ENCODE measurements at places on chromosomes 5 and 9.

- no peak for DNase-seq
These were observed 57.3 kb upstream of the UBAC1 start for GRCh38 chr9:136018257-136019031.

- DNase-seq: no peak
These were observed 616.1 kb upstream of the RGMB start for GRCh38 chr5:98157368-98157767.

DNA sequence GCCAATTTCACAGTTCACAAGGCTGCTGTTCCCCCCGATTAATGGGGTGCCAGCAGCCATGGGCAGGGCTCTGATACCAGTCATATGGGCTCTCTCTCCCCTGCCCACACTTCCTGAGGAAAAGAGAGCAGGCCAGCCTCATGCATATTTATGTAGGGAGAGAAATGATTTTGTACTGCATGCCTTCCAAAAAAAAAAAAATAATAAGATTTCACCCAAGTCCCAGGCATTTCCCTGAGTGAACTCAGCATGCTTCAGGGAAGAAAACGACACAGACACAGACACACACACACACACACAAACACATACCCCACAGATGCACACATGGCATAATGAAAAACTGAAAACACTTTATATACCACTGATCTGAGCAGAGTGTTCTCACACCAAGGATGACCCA lies 232.8 kb downstream of the ASTN2 start:
- DNase-seq: no peak

GRCh38 chr5:139263536-139263935 lies 30.0 kb upstream of the MATR3 start:
- DNase-seq: no peak

- no peak for DNase-seq
These were observed 457.6 kb upstream of the ACTBL2 start for GRCh38 chr5:57940236-57940635.

DNA sequence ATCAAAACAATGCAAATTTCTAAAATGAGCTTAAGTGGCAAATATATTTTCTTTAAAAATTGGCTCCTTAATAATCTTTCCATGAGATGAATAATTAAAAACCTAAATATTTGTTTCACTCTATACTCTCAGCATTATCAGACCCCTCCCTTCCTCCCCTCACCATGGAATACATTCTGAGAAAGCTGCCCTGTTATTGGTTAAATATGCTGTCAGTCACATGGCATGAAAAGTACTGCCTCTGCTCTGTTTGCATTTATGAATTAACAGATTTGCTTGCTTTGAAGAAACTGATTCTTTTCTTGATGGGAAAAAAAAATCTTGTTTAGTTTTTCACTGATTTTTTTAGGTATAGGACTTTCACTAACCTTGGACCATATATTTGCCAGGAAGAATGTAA lies 17.0 kb upstream of the RPS23 start:
- no peak for DNase-seq

GRCh38 chr5:172779691-172780341 lies 8.8 kb upstream of the DUSP1 start:
- DNase-seq: no peak

DNA sequence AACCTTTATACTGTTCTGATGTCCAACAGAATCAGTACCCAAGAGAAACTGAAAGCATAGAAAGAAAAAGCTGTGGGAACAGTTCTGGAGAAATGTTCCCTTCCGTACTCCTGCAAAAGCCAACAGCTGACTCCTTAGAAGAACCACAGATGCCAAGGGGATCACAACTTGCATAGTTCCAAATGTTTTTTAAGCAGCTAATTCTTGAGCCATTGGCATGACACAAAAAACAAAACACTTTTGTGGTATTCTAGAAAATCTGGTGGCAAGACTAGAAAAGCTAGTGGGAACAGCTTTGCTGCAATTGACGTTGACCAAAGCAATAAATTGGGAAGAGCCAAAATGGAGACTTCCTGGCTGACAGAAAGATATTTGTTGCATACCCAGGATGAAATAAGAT lies 189.9 kb downstream of the ARL15 start:
- DNase-seq: no peak

DNA sequence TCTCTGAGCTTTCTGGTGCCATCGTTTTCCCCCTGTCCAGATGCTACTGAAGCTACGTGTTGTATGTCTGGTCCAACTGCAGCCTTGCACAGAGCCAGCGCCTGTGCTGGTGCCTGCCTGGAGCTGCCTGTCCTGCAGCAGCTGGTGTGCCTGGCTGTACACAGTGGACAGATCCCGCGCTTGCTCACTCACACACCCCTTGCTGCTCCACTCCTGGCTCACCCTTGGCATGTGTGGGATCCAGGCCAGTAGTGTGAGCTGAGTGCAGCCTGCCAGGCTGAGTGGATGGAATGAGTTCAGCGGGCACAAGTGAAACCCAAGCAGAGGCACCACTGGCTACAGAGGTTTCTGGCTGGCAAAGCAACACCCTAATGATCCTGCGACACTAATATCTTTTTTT lies 40.4 kb downstream of the FER start:
- no peak for DNase-seq

- no peak for DNase-seq
These were observed 347.6 kb downstream of the GADD45G start for GRCh38 chr9:89952401-89952800.

DNA sequence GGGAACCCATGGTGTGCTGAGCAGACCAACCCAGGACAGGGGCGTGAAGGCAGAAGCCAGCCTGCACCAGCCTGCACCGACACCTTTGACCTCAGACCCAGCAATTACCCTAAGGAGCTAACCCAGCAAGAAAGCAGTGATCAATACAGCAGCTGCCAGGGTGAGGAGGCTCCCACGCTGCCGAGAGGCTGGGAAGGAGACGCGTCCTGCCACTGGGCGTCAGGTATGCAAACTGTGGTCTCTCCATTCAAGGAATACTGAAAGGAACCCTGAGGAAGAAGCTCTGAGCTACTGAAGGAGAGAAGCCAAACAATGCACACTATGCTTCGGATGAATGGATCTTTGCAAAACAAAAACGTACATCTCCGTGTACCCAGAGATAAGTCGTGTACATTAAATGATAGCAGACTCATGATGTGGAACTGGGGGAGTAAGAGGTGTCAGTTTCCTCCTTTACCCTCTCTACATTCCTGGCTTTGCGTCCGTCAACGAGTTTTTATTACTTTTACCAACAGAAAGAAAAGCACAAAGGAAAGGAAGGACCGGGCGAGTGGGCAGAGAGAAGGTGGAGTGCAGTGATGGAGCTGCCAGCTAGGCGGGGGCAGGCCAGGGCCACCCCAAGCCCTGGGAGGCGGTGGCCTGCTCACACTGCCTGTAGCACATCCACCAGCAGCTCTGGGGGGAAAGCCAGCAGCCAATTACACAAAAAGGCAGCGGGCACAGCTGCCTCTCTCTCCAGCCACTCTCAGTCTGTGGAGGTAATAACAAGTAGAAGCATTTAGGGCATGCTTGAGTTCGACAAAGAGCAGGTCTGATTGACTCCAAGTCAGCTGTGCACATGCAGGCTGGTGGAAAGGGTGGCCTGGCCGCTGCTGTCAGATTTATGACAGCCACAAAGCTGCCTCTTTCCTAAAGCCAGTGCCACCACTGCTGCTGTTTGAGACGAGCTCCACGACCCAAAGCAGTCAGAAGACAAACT lies 29.3 kb downstream of the RASGEF1C start:
- DNase-seq: no peak

DNA sequence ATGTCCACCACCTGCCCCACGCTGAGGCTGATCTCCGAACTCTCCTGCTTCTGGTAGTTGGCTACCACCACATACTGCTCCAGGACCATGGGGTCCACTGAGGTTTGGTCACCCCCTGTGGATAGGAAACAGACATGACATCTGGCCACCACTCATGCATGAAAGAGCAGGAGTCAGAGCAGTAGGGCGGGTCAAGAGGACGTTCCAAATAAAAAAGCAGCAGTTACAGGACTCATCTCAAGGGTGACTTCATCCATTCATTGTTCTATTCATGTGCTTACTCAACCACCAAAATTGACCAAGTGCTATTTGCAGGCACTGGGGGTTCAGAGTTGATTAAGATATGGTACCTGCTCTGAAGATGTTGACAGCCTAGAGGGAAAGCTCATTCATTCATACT lies 79.2 kb upstream of the UBTD2 start:
- DNase-seq: no peak

DNA sequence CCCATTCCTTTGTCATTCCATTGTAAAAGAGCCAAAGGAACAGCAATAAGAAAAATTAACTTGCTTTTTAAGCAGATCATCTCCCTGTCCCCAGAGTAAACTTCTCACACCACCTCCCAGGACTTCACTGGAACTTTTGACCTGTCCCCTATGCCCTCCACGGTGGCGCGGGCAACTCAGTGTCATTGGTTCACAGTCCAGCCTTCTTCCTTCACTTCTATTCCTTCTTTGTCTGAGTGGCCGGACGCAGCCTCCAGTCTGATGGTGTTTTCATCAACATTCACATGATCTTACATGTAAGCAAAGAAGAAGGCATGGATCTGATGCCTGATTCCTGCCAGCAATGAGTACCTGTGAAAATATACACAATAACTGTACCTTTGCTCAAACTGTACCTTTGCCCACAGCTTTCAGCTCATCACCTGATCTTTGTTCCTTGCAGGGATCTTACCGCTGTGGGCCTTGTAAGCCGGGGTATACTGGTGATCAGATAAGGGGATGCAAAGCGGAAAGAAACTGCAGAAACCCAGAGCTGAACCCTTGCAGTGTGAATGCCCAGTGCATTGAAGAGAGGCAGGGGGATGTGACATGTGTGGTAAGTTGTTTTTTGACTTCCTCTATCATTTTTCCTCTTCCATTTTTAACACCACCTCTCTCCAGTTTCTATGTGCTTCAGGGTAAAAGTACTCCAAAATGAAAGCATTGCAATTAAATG lies 32.5 kb downstream of the THBS4 start:
- no peak for DNase-seq

DNA sequence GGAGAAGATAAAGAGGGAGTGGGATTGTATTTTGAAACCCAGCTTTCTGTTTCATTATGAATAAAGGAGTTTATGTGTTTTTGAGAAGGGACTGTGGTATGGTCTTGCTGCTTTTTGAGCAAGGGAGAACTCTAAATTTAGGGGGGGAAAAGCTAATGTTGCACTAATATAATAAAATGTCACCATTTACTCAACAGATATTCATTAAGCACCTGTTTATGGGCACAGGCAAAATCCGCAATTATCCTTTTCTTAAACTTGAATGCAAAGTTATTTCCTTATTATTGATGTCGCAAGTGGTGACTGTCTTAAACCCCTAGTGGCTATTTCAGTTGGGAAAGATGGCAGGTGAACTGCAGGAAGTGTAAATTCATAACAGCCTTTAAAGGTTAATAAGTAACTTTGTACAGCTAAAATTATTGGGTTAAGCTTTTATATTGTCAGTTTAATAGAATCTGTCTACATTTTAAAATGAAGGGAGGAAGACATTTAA lies 1.5 kb downstream of the CDC42SE2 start:
- no peak for DNase-seq

GRCh38 chr5:168908207-168908606 lies 329.0 kb upstream of the PANK3 start:
- no peak for DNase-seq
